ENCODE measurements at places on chromosomes 12 and 14.

- no peak for DNase-seq
These were observed 36.4 kb upstream of the FBRSL1 start for GRCh38 chr12:132453361-132454192.

DNA sequence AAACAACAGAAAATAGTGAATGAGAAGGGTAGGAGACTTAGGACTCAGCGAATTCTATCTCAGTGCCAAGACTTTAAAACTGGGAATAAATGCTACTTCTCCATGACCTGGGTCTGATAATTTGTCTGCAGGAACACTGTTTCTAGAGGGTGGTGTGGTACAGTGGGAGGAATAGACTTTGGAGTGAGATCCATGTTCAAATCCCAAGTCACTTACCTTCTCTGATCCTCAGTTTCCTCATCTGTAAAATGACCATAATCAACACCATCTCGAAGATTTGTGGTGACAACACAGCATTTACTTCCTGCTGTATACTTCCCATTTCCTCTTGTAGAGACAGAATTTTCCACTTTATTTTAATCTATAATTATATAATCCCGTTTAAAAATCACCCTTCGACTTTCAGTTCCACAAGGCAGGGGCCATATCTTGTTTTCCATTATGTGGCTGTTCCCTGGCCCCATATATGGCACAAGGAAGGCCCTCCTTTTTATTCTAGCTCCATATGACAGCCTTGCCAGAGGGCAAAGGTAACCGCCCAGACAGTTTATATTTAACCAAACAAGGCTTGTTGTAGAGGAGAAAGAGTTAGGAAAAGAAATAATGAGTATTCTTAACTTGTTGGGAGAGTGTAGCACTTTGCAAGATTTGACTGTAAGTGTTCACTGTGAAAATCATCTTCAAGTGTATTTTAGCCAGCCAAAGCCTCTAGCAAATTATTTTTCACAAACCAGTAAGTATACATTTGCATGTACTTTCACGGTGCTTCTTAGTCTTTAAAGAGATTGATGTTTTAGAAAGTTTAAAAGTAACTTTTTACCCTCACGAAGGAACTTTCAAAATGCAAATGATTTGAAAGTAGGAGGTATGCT, 243.1 kb downstream of the AKAP6 start:
- DNase-seq = no peak

- DNase-seq = no peak
These were observed 12.5 kb upstream of the CIPC start for GRCh38 chr14:77085538-77085937.

GRCh38 chr12:96034621-96035282, 635 bp downstream of the LTA4H start:
- no peak for DNase-seq

DNA sequence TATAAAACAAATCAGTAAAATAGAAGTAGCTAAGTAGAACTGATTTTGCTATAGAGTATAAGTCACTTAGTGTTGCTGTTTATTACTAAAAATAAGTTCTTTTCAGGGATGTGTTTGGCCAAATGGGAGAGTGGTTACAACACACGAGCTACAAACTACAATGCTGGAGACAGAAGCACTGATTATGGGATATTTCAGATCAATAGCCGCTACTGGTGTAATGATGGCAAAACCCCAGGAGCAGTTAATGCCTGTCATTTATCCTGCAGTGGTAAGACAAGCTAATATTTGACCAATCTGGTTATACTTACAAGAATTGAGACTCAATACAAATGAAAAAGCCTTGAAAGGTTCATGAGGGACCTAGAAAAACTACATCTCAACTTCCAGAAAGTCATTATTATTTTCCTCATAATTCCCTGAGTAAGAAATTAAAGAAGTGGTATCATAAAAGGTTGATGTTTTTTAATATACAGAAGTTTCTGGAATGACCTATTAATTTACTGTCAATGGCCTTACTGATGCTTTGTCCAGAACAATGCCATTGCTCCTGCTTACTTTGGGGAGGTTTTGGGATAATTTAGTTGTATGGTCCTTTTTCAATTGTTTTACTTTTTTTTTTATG, 1.9 kb downstream of the LYZ start:
- DNase-seq = no peak

DNA sequence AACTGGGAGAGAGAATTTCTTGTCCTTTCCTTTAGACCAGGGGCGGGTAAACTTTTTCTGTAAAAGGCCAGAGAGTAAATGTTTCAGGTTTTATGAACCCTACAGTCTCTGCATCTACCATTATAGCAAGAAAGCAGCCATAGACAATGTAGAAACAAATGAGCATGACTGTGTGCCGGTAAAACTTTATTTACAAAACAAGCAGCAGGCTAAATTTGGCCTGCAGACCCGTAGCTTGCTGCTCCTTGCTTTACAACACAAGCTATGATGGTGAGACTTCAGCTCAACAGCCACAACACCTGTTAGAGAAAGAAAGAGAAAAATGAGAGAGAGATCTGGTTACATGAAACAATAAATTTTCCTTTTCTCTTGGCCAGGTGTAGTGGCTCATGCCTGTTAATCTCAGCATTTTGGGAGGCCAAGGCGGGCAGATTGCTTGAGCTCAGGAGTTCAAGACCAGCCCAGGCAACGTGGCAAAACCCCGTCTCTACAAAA, 4.2 kb upstream of the CDC42BPB start:
- no peak for DNase-seq

GRCh38 chr14:72516936-72517700, 376.8 kb downstream of the DPF3 start:
- DNase-seq = peak; percentile 24

- no peak for DNase-seq
These were observed 12.8 kb downstream of the BAG5 start for GRCh38 chr14:103549361-103550311.

GRCh38 chr12:105382771-105383622, 52.5 kb downstream of the C12orf75 start:
- peak; percentile 23 for DNase-seq

- DNase-seq = no peak
These were observed 40.2 kb downstream of the TAOK3 start for GRCh38 chr12:118332511-118332910.

DNA sequence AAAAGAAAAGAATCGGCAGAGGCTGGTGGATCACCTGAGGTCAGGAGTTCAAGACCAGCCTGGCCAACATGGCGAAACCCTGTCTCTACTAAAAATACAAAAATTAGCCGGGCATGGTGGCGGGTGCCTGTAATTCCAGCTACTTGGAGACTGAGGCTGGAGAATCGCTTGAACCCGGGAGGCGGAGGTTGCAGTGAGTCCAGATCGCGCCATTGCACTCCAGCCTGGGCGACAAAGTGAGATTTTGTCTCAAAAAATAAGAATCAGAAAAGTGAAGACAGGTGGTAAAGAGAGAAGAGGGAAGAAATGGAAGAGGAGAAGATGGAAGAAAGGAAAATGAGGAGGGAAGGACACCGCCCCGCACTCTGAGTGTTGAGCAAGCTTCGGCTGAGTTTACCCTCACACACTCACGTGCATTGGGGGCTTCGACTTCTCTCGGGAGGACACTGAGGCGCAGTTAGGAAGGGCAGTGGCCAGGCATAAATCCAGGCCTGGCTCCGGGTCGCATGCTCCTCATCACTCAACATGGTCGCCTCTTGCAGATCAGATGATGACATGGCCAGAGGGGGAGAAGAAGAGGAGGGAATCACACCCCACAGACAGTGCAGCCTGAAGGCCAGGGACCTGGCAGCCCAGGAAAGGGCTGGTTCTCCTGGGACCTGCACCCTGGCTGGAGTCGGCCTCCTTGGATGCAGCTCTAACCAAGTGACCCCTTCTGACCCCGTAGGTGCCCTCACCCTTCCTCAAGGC, 61.1 kb downstream of the PRMT8 start:
- no peak for DNase-seq

DNA sequence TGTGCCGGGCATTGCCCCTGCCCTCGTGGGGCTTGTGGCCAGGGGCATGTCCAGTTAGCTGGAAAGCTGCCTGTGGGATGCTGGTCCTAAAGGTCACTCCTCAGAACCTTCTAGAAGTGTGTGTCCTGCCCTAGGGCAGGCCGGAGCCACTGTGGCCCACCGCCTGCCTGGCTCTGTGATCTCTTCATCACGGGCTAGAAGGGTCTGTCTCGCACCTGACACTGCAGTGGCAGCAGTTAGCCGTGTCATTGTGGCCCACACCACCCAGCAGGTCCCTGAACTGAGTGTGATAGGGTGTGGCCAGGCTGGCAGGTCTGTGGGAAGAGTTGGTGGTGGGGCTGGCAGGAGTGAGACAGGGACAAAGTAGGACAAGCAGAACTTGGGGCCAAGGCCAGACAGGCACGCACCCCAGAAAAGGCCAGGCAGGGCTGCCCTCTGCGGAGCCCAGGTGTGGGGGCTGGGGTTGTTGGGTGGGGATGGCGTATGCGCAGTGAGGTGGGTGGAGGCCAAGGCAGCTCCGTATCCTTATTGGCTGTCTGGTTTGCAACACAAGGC, 41.2 kb downstream of the ADGRD1 start:
- no peak for DNase-seq

- no peak for DNase-seq
These were observed 42.6 kb upstream of the PRIMA1 start for GRCh38 chr14:93830753-93831461.

DNA sequence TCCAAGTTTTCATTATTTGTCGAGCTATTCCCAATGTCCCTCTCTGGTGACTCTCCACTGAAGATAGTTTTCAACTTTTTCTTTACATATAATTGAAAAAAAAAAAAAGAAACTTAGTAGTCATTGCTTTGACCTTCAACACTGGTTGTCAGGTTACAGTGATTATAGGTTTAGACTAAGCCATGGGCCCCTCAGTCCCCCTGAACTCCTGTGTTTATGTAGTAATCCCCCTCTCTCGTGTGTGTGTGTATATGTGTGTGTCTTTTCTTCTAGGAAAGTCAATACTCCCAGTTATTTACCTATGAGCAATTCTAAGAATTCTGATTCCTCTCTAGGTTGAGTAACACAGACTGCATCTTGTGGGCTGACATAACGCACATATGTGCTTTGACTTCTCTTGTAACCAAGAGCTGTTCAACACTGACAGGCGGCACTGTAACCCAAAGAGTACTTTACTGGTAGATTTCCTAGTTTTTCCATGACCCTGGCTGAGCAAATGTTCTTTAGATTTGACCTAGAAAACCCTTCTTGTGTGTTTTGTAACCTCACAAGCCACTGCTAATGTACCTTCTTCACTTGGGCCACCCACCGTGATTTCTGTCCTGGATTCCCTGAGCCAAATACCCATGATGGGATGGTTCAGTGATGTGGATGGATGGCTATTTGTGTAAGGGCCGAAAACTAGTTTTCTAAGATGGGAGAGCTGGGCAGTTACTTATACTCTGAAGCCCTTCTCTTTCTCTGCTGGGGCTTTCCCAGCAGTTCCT, 15.0 kb upstream of the MANSC4 start:
- no peak for DNase-seq

- DNase-seq = no peak
These were observed 37.0 kb upstream of the BAZ1A start for GRCh38 chr14:34912182-34912581.

DNA sequence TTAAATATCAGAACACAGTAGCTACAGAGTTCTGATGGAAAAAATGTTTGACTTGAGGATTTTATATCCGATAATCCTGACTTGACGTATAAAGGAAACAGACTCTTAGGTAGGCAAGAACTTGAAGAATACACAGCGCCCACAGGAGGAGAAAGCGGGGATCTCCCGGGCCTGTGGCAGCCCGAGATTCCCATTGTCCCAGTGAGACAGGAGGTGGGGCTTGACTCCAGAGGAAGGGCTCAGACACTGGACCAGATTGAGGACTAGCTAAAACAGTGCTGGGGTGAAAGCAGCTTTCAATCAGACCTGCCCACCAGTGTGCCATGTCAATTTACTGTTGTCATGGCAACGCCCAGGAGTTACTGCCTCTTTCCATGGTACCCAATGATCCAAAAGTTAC, 51.1 kb upstream of the C14orf180 start:
- DNase-seq = no peak

DNA sequence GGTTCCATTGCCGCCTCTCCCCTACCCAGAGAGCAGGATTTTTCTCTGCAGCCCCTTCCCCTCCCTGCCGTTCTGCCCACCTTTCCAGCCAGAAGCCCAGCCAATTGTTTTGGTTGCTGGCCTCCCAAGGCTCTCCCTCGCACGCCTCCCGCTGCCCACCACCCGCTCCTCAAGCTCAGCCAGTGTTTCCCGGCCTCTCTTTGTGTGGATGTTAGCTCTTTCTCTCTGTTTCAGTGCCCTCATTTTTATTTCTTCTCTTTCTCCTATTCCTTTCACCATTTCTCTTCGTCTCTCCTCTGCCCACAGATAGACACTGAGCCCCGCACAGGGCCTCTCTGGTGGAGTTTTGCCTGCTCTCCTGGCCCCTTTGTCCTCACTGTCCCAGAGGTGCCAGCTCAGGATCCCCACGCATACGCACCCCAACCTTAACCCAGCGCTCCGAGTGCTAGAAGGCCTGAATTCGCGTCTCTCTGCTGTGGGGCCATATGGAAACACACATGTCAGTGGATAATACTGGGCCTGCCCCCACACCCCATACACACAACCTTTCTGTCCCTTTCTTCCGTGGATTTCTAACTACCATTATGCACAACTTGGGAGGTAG, 54.9 kb downstream of the SMUG1 start:
- no peak for DNase-seq

DNA sequence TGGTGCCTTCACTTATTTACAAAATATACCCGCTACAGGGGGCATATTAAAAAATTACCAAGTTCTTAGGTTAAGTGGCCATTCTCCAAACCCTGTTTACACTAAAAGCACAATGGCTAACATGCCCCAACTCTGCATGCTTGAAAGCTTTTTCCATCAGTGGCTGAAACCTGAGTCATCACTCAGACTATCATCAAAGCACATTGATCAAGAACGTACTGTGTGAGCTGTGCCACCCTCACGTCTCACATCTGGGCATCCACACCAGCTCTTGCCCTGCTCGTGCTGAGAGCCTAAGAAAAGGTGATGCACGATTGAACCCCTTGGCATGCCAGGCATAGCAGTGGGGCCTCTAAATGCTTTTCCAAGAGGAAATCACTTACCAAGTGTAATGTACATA, 13.2 kb downstream of the AQP6 start:
- DNase-seq = no peak

GRCh38 chr12:54740882-54741281, 92.7 kb upstream of the DCD start:
- no peak for DNase-seq

DNA sequence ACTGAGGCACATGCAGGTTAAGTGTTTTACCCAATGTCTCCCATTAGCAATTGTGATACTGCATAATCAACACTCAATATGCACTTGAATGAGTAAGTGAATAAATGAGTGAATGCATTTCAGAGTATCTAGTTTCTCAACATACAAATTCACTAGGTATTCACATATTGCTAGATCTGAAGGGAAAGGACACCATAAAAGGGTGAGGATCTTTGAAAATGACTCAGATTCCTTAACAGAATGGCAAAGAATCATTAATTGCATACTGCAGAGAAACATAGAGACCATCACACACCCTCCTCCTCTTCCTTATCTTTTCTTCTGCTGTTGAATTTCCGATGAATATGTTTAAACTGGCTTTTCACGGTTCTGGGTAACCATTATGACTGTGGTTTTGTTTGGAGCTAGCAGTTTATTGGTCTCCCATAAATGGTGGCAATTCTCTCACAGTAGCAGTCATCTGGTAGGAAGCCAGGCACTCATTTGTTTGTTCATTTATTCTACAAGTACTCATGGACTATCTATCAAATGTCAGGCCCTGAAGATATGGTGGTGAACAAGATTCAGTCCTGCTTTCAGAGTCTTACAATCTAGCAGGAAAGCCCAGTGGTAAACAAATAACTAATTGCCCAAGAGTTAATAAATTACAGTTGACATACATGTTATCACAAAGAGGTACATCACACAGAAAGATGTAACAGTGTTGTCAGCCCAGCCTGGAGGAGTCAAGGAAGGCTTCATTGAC, 70.2 kb downstream of the LLPH start:
- no peak for DNase-seq

- no peak for DNase-seq
These were observed 156.8 kb downstream of the PDZRN4 start for GRCh38 chr12:41344776-41345470.
